ENCODE measurements at places on chromosomes 6 and 20.

GRCh38 chr20:19256085-19256484 lies 43.6 kb downstream of the SLC24A3 start:
- DNase-seq: no peak

GRCh38 chr6:22152841-22153240 lies 144.0 kb downstream of the PRL start:
- no peak for DNase-seq

DNA sequence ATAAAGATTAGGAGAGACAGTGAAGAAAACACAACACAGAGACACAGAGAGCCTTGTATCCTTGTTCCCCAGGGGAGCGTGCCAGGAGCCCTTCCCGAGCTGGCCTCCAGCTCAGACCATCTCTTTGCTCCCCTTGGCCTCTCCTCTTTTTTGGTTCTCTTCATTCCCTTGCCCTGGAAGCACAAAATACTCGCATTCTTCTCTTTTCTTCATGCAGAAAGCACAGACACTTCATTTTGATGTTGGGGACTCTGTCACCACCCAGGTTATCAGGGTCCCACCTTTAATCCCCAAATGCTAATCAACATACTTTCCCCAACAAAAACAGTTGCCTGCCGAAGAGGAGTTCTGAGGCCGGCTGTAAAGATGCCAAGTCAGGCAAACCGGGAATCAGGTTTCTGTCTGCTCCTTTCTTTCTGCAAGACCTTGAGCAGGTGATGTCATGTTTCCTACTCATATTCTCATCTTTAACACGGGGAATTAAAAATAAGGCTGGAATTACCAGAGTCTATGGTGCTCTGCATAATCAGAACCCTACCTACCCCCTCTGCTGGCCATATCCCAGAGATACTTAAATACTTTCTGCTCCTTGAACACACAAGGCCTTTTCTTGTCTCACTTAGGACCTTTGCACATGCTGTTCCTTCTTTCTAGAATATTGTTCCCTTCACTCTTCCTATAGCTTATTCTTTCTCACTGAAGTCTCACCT lies 21.7 kb downstream of the TGM6 start:
- peak; percentile 13 for DNase-seq

- DNase-seq: no peak
Measured at GRCh38 chr6:116073765-116074440, 13.2 kb upstream of the FRK start.

- no peak for DNase-seq
Measured at GRCh38 chr6:157753291-157753690, 69.8 kb upstream of the SNX9 start.

- DNase-seq: no peak
Measured at GRCh38 chr20:2521369-2522305, 12.9 kb upstream of the ZNF343 start.

GRCh38 chr20:63738687-63739129 lies 868 bp upstream of the SLC2A4RG start:
- no peak for DNase-seq

DNA sequence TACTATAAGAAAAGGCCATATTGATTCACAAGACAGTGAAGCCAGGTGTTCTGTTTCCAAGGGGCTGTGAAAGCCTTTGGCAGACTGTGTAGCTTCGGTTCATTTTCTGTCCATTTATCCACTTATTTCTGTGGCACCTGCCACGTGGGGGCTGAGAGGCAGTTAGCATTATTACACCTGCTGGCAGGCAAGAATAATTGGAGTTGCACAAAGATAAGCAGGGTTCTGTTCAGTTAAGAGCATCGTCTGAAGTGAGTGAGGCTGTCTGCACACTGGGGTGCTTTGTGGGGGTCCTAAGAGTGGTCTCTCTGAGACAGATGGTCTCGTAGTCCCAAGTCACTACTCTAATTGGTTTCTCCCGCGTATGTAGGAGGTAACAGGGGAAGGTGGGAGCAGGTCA lies 60.6 kb upstream of the CCN6 start:
- no peak for DNase-seq

DNA sequence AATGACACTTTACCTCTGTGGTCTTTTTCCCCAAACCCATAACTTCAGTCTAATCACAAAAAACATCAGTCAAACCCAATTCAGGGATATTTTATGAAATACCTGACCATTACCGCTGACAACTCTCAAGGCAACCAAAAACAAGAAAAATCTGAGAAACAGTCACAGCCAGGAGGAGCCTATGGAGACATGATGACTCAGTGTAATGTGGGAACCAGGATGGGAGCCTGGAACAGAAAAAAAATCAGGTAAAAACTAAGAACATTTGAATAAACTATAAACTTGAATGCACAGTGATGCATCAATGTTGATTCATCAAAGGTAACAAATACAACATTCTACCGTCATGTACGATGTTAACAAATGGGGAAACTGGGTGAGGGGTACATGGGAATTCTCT lies 84.1 kb upstream of the TSHZ2 start:
- DNase-seq: peak; percentile 11

GRCh38 chr6:47163536-47163935 lies 121.4 kb upstream of the ADGRF1 start:
- no peak for DNase-seq

- DNase-seq: no peak
Measured at GRCh38 chr6:46745973-46746372, 760 bp upstream of the ANKRD66 start.

DNA sequence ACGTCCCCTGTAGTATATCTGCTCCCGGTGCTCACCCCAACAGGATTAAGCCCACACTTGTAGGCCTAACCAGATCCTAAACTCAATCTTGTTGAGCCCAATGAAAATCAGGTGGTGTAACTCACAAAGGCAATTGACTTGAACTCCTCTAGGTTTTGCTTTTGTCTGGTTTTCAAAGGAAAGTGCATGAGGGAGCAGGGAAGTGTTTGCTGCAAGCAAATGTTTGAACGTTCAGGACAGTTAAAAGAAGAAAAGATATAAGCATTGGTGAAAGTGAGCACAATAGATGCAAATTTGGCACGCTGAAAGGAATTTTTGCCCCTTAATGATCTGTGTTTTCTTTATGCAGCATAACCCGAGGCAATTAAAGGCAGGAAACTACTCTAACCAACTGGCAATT lies 212.6 kb downstream of the PLCB1 start:
- DNase-seq: no peak

- no peak for DNase-seq
Measured at GRCh38 chr20:17733767-17734304, 34.1 kb downstream of the BANF2 start.

- DNase-seq: no peak
Measured at GRCh38 chr6:114249522-114249921, 93.3 kb downstream of the HS3ST5 start.

DNA sequence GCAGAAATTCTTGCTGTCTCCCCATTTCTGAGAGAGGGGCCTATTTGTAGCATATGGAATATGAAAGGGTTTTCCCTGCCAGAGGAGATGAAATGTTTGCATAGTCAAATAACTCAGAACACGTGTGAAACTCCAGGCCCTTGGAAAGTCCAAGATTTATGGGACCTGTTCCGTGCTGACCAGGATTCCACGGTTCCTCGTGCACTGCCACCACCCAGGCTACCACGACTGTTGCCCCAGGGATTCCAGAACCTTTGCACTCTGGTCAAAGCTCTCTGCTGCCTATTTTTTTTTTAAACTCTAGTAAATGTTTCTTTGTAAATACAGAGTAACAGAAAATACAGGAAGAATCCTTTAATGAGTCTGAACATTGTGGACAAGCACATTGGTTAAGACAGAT lies 35.0 kb downstream of the MYLK4 start:
- no peak for DNase-seq

- DNase-seq: no peak
Measured at GRCh38 chr20:32063695-32064094, 11.7 kb downstream of the HCK start.

DNA sequence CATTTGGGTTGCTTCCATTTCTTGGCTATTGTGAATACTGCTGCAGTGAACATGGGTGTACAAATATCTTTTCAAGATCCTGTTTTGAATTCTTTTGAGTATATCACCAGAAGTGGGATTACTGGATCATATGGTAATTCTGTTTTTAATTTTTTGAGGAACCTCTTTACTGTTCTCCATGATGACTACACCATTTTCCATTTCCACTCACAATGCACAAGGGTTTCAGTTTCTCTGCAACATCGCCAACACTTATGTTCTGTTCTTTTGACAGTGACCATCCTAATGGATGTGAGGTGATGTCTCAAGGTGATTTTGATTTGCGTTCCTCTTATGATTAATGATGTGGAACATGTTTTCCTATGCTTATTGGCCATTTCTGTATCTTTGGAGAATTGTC lies 214.4 kb upstream of the ZFP64 start:
- no peak for DNase-seq

GRCh38 chr6:168264593-168265335 lies 54.8 kb downstream of the DACT2 start:
- no peak for DNase-seq

DNA sequence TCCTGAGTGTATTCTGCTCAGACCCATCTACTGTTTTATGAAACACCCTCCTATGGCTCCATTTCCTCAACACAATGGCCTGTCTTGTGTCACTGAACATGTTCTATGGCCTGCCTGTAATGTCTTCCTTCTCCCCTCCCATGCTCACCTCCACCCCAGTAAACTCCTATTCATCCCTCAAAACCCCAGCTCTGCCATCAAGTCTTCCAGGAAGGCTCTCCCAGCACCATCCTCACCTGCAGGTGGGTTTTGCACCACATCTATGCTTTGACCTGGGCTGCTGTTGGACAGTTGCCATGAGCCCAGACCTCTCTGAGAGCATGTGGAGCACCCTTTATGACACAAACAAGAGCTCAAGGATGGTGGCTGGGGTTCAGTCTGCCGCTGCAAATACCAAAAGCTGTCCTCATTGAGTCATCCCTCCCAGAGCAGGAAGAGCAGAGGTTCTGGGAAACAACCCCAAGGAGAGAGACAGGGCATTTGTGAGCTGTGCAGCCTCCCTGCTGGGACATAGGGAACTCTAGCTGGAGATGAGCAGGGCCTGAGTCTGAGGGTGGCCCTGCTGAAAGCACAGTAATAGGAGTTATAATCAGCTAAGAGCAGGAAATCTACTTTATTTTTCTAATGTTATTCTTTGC lies 93.8 kb upstream of the CD93 start:
- no peak for DNase-seq

- no peak for DNase-seq
Measured at GRCh38 chr20:48703107-48703506, 124.7 kb downstream of the PREX1 start.

DNA sequence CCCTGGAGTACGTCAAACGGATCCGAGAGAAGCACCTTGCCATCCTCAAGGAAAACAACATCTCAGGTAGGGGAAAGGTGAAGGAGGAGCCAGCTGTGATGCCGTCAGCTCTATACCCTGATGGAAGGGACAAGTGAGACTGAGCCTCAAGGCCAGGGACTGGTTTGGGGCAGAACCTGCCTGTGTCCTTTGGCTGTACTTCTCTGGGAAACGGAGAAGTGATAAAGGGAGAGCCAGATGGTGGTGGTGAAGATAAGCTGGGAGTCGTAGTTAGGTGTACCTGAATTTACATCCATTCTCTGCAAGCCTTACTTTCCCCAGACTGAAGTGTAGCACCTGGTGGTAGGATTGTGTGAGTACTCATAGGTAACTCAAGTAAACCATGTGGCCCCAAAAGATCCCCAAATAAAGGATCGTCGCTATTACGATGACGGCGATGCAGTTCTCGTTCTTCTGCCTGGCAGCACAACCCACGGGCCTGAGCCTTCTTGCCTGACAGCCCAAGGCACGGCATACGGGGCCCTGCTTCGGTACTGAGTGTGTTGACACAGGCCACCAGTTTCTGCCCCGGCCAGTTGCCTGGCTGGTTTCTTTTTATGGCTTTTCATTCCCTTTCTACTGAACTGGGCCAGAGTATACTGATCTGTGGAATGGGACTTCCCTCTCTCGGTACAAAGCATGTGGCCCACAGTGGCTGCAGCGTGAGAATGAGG lies 10.6 kb downstream of the PCIF1 start:
- no peak for DNase-seq

GRCh38 chr6:153047386-153047785 lies 44.9 kb upstream of the MTRF1L start:
- DNase-seq: no peak

GRCh38 chr6:144106206-144106605 lies 10.8 kb upstream of the SF3B5 start:
- no peak for DNase-seq

- no peak for DNase-seq
Measured at GRCh38 chr6:170292111-170292406, 1.2 kb upstream of the DLL1 start.

DNA sequence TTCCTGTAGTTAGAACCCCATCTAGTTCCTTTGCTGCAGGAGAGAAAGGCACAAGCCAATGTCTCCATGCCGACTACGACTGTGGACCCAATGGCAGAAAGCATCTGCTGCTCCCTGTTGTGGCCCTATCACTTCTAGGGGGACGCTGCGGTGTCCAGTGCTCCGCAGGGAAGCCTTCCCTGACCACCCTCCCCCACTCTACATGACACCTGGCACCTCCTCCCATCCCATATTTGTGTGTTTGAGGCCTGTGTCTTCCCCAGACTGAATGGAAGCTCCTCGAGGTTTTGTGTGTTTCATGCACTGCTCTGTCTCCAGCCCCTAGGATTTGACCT lies 159.5 kb downstream of the DTNBP1 start:
- no peak for DNase-seq

- no peak for DNase-seq
Measured at GRCh38 chr6:165664559-165665383, 1.7 kb upstream of the PDE10A start.

DNA sequence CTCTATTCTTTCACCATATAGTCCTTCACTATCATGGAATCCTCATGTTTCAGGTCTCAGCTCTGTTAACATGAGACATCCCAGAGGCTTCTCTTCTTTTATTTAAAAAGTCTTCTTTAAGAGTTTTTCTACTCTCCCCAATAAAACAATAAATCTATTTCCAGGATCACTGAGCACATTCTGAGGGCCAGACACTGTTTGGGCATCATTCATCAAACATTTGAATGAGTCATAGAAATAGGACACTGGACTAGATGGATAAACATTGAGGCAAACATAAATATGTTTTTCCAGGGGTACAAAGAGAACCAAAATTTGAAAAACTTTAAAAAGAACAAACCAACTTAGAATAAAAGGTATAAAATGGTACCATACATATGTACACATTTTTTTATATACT lies 554.4 kb downstream of the KIF16B start:
- no peak for DNase-seq

DNA sequence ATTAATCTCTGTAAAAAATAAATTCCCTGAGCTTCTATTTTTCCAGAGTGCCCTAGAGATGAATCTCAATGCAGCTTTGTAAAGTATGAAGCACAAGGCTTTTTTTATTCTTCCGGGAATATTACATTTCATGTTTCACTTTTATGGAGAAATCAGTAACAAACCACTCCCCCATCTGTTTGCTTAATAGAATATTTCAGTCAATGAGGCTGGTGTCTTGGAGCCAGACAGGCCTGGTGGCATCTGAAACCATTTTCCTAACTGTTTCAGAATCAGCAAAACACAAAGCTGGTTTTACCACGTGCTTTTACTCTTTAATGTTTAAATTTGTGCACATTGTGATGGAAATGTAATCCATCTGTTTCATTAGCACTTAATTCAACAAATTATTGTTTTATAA lies 400.8 kb upstream of the HSF2 start:
- no peak for DNase-seq
